ENCODE measurements at places on chromosomes 5 and 9.

DNA sequence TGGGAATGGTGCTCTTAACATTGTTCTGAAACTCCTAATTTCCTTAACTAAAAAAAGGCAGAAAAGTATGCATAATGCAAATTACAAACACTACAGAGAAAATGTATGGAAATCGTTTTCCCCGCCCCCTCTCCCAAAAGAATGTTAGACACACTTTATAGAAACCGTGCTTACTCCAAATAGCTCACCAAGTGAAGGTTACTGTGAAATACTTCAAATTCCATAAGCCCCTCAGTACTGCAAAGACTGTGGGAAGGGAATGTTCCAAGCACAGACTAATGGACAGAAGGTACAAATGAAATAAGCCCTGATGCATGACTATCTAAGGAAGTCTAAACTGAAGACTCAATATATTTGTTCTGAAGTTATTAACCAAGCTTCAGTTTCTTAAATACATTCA is 12.5 kb downstream of the MAPKAP1 start:
- DNase-seq = no peak

DNA sequence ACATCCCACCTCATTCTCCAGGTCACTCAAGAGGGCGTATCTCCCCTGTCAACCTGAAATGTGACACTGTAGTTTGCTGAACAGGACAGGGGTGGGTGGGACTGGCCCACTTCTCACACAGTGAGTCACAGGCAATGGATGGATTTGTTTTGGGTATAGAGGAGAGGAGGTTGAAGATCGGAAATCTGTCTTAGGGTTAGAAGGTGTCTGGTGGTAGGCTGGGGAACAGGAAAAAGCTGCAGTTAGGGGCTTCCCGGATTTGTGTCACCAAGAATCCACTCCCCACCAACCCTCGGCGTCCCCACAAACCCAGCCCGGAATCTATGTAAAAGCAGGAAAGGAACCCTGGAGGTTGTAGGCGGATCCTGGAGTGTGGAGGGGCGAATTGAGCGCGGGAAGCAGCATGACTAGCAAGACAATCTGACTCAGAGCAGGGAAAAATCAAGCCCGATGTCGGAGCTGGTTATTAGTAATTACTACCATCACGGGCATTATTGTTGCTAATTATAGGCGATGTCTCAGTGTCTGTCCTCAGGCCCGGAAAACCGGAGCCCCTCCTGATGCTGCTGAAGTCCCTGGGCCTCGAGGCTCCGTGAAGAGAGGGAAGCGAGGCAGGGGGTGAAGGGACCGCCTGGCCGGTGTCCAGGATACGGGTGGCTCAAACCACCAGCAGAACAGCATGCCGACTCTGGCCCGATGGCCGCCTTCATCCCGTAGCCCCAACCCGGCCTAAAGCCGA is 1.7 kb upstream of the IRX1 start:
- no peak for DNase-seq

DNA sequence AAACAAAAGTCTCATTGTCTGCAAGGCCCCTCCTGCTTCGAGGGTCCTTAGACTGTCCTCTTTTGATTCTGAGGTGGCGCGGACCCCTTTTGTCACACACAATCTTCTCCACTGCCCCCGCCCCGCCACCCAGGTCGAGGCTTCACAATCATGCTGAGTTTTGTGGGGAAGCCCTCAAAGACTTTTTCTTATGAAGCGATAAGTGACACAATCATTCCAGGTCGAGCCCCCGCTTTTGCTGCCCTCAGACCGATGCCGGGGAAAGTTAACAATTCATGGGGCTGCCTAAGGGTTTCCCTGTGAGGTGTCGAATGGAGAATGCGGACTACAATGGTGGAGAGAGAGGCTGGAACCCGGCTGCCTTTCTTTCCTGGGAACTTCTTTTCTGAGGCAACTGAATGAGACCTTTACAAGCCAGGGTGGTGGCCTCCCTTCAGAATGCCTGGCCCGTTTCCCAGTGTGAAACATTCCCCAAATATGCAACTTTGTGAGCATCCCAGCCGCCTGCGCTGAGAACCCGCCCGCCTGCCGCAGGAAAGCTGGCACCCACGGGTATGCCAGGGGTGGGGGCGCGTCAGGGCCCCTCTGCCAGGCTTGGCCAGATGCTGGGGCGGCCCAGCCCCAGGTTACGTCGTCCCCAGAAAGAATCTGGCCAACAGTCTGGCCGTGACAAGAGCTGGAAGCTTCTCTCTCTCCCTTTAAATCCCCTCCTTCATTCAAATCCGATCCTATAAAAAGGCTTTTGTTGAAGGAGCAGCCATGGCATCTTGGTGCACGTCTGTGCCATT is 71.9 kb downstream of the MAP1B start:
- DNase-seq = peak; percentile 34

- no peak for DNase-seq
These were observed 60.7 kb downstream of the PARP8 start for GRCh38 chr5:50727149-50727496.

- peak; percentile 19 for DNase-seq
These were observed 7.7 kb downstream of the MAPK9 start for GRCh38 chr5:180284149-180284548.

DNA sequence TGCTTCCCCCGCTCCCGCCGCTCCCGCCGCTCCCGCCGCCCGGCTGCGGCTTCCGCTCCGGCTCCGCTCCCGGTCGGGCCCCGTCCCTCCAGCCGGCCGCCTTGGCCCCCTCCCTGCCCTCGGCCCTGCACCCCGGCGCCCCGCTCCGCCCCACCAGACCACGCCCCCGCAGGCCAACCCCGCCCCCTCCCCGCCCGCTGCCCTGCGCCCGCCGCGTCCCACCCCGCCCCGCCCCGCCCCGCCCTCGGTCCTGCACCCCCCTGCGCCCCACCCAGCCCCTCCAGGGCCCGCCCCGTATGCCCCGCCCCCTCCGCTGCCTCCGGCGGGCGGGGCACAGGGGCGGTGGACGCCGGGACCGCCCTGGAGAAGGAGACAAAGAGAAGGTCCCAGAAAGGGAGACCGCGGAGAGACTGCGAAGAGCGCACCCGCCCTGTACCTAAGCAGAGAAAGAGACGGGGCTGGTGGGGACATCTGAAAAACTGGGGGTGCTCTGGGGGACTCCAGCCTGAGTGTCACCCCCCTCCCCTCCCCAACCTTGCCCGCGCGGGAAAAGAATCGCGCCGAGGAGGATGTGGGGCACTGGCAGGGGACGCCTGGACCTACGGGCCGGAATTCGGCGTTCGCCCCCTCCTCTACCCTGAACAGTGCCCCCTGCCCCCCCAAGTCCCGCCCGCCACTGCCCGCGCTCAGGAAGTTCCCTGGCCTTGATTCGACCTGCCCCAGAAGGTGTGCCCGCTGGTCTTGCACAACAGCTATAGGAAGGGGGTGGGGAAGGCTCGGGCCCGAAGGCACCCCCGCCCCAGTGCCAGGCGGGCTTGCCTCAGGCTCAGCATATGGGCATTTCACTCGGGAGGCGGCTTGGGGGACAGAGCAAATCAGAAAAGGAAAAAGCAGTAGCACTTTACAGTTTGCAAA is 42.8 kb upstream of the STXBP1 start:
- DNase-seq = no peak

- DNase-seq = no peak
These were observed 55.8 kb downstream of the ZNF354C start for GRCh38 chr5:179115845-179116524.

- DNase-seq = no peak
These were observed 274.3 kb downstream of the AUH start for GRCh38 chr9:91087462-91087759.

GRCh38 chr9:121298689-121299466 is 30.9 kb downstream of the GSN start:
- no peak for DNase-seq

GRCh38 chr5:131281133-131281867 is 17.4 kb downstream of the CDC42SE2 start:
- DNase-seq = no peak

GRCh38 chr5:150644514-150644913 is 4.1 kb downstream of the SYNPO start:
- no peak for DNase-seq

DNA sequence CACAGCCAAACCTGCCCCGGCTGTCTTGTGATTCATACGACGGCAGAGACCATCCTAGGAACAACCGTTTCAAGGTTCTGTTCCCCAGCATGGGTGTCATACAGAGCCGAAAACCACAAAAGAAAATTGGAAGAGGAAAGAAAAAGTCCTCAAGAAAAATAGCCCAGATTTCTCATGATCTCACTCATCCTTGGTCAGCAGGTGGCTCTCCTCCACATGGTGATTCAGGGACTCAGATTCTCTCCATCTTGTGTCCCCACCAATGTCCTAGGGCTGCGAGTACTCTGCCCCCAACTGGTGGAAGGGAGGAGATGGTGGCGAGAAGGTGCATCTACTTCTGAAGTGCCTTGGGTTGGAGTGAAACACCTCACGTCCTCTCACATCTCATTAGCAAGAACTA is 25.6 kb downstream of the PDZD2 start:
- no peak for DNase-seq

GRCh38 chr5:95068289-95068910 is 216.5 kb downstream of the MCTP1 start:
- no peak for DNase-seq

DNA sequence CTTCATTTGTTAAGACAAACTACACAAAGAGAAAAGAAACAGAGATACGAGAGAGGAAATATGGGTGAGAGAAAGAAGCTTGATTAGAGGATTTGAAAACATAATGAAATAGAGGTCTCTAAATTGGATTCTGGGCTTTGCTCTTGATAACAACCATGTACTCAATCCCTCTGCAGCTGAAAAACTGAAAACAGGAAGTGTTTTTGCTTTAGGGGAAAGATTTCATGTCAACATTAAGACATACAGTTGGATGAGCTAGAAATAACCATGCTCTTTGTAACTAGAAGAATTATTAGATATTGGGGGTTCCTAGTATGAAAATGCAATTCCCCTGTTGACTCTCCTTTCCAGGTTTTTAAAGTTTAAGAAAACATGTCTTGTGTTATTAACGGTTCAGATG is 21.9 kb downstream of the CRHBP start:
- no peak for DNase-seq

- DNase-seq = no peak
These were observed 6.1 kb upstream of the MOB3B start for GRCh38 chr9:27535701-27536118.

DNA sequence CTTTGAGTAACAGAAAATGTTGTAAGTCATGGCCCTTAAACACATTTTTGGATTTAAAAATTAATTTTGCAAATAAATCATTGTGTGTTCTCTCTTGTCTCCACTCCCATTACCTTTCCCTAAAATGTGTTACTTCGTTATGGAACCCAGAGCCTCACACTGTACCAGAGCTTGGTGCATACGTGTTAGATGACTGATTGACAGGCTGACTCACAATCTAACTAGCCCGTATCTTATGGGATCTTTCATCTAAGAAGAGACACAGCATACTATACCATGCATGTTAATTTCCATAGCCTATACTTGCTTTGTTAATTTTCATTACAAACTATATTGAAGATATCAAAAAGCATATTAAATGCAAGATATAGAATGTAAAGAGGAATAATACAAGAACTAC is 87.1 kb downstream of the SPRY4 start:
- DNase-seq = no peak

DNA sequence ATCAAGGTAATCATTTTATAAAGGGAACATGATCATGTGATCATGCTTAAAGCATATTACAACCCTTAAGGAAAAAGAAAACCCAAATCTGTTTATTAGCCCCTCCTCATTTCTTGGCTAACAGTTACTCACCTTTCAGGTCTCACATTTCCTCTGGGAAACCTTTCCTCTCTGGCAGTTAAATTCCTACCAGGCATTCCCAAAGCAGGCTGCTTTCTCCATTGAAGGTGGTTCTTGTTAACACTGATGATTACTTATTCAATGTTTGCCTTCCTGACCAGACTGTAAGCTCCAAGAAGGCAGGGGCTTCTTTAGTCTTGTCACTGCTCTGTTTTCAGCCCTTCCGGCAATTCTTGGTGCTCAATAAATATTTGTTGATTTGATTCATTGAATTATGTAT is 59.9 kb downstream of the PLK2 start:
- DNase-seq = no peak
